ENCODE measurements at places on chromosomes 7 and 10. TPM values are rescaled to one million over a fixed set of nuclear protein-coding genes. Genes with fewer than 3 reads are reported as not detected.

GRCh38 chr10:79980711-79981110 is 31.8 kb upstream of the SFTPD start:
- peaks cover 70% of the 10 kb centered on the region for H3K27me3 ChIP-seq
- H3K27ac ChIP-seq: no peak overlapping the region
- no peak overlapping the region for H3K4me3 ChIP-seq
- H3K4me1 ChIP-seq: peaks cover 9% of the 10 kb centered on the region
- DNase-seq: no peak

The MICU1 gene
- 26.9 TPM for total RNA-seq

The EVX1 gene
- not detected for total RNA-seq

DNA sequence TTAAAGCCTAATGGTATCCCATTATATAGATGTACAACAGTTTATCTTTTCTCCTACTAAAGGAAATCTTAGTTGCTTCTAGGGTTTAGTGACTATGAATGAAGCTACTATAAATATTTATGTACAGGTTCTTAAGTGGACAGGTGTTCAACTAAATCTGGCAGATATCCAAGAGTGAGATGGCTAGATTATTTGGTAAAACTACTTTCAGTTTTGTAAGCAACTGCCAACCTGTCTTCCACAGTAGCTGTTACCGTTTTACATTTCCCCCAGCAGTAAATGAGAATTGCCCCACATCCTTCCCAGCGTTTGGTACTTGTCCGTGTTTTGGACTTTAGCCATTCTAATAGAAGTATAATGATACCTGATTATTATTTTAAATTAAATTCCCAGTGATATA is 144.9 kb upstream of the MAGI2 start:
- H3K4me1 ChIP-seq: no peaks in the 10 kb centered on the region
- no peaks in the 10 kb centered on the region for H3K36me3 ChIP-seq
- H3K4me3 ChIP-seq: no peak overlapping the region
- H3K27ac ChIP-seq: no peak overlapping the region
- no peak for DNase-seq
- H3K27me3 ChIP-seq: no peaks in the 10 kb centered on the region

GRCh38 chr7:116543664-116544063 is 18.8 kb downstream of the CAV1 start:
- H3K27me3 ChIP-seq: peaks cover 8% of the 10 kb centered on the region
- no peaks in the 10 kb centered on the region for H3K4me1 ChIP-seq
- H3K27ac ChIP-seq: no peak overlapping the region
